Thoracic aorta endothelial cell (primary cell): ENCODE measurements at places on chromosomes 2 and 18. TPM values are rescaled to one million over a fixed set of nuclear protein-coding genes. Genes with fewer than 3 reads are reported as not detected.

Gene HPCAL1
- 54.0 and 70.2 TPM in 2 replicates for total RNA-seq

Gene CCDC85A
- 10.6 and 15.4 TPM in 2 replicates for total RNA-seq

Gene CD226
- 0.53 and 0.65 TPM in 2 replicates for total RNA-seq

Gene GALNT14
- 0.66 and 2.4 TPM in 2 replicates for total RNA-seq

Gene CTIF
- total RNA-seq, result 19.4 and 22.5 TPM in 2 replicates

Gene STARD6
- not detected in 2 replicates for total RNA-seq
